ENCODE measurements at places on chromosomes 6 and 20.

- no peak for DNase-seq
These were observed 252.7 kb downstream of the BMP7 start for GRCh38 chr20:57013741-57014140.

GRCh38 chr20:40542065-40542464 lies 147.0 kb downstream of the MAFB start:
- DNase-seq = no peak

DNA sequence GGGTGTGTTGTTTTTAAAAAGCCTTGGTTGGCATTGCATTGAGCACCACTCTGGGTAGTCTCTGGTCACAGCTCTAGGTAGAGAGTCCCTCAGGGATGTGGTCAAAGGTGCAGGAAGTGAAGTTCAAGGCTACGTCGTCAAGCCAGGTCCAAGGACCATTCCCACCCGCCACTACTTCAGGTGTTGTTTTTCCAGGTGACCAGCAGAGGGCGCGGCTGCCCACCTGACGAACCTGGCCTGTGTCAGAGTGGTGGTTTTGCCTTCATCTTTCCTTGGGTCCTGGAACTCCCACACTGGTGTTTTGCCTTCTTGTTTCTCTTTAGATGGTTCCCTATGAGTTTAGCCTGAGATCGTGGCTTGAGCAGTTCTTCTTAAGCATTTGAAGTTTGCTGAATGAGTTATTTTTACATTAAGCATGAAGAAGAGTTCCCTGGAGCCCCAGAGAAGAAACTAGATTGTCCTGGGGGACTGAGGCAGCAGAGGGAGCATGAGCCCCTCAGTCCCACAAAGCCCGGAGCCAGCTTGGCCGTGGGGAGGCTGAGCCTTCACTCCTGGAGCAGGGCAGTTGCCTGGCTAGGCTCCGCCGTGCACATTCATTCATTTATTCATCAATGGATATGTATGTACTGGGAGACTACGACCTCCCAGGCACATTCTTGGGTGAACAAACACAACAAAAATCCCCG lies 5.6 kb upstream of the PHACTR3 start:
- DNase-seq = no peak

DNA sequence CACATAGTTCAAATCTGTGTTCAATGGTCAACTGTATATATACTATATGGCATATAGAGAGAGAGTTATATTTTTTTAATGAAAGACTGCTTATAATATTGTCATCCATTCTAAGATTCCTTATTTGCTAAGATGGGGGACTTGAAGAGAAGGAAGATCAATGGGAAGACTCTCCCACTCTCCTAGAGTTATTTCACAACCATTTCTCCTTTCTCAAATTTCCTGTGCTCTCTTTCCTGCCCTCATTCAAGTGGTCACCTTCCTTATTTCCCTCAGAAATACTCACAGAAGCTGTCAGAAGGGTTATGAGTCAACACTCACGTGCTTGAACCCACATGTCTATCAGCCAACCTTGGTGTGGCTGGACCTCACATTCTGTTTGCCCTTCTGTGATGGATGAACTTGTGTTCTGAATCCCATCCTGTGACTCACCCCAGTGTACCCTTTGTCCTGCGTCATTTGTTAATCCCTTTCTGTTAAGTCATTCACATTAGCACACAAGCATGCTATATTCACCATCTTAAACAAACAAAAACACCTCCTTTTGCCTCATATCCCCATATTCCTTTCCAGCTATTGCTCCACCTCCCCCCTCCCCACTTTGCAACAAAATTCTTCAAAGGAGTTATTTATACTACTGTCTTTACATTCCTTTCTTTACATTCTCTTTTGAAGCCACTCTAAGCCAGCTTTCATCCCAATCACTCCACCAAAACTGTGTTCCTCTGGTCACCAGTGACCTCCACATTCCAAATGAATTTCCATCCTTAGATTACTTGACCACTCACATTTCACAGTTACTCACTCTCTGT lies 279.3 kb upstream of the TCF21 start:
- DNase-seq = no peak

- DNase-seq = peak; percentile 62
These were observed 146.9 kb downstream of the MACROD2 start for GRCh38 chr20:14142171-14142570.

DNA sequence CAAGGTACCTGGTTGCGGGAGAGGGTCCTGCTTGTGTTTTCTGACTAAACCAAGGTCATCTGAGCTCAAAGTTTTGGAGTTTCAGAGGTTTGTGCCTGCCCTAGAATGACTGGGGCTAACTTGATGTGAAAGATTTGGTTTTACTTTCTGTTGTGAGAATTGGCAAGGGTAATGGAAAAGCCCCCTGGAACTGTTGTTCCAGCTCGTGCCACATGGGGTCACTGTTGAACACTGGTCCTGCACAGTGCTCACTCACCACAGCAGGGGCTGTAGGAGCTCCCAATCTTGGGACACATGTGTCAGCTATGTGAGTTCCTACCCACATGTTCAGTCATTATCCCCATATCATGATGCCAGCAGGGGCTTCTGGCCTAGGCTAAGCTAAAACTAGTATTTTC lies 6.5 kb downstream of the TGM6 start:
- DNase-seq = no peak

- no peak for DNase-seq
These were observed 247.8 kb upstream of the JAG1 start for GRCh38 chr20:10921491-10922010.

GRCh38 chr20:46020555-46020954 lies 8.5 kb upstream of the SLC12A5 start:
- no peak for DNase-seq

- no peak for DNase-seq
These were observed 69.4 kb upstream of the NAA20 start for GRCh38 chr20:19947611-19948264.

DNA sequence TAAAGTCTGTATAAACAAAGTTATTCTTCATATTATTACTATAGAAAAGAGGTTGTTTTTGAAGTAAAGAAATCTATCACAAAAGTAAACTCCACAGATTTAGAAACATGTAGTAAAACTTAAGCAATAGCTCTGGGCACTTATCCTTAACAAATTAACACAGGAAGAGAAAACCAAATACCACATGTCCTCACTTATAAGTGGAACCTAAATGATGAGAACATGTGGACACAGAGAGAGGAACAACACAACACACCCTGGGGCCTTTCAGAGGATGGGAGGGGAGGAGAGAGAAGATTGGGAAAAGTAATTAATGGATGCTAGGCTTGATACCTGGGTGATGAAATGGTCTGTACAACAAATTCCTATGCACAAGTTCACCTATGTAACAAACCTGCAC lies 57.2 kb downstream of the C6orf58 start:
- no peak for DNase-seq

GRCh38 chr6:144150710-144151657 lies 667 bp downstream of the STX11 start:
- DNase-seq = peak; percentile 16

DNA sequence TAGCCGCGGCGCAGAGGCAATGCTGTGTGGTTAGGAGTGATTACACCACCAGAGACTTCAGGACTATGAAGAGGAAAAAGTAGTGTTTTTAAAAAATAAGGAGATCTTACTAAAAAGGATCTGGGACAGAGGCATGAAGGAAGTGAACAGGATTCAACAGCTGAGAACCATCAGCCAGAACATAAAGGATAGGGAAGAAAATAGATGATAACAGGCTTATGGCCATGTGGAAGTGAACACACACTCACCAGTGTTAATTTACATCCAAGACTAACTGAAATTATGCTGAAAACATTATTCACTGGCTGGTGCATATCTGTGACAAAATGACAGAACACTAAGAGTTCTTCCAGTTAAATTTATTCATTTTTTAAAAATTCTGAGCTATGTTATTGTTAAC lies 47.5 kb upstream of the BCLAF1 start:
- DNase-seq = no peak

GRCh38 chr20:19673575-19673974 lies 84.5 kb upstream of the RIN2 start:
- DNase-seq = no peak

DNA sequence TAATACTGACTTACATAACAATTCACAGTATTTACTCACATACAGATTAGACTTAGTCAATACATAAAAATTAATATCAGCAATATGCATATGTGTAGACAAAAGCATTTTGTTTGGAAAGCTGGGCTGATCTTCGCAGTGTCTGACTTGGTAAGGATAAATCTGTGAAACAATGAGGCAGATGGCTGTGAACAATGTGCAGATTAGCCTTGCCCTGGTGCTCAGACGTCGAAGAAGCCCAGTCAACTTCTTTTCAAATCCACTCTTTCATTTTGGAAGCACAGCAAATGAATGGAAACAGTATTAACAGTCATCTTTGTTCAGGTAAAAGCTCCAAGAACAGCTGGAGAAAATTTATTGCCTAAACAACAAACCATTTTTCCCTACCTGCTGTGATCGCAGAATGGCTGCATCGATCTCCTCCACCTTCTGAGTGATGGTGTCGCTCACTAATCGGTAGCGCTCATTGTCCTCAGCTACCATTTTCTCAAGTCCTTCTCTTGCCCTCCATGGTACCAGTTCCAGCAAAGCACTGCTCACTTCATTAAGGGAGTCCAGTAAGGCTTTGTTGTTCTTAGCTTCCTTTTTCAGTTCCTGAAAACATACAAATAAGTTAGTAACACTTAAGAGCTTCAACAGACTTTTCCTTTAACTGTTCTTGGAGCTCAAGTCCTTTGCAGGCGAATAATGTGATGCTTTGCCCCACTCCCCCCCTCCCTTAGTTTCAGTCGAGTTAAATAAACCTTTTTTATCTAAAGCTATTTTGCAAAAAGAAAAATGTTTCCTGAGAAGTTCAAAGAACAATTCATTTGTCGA lies 116.5 kb downstream of the DST start:
- DNase-seq = no peak

- no peak for DNase-seq
These were observed 54.4 kb downstream of the FKBP5 start for GRCh38 chr6:35634316-35634715.

Measured in left renal pelvis (tissue), 4 donors.